ENCODE measurements at places on chromosomes 2 and 18. TPM values are rescaled to one million over a fixed set of nuclear protein-coding genes. Genes with fewer than 3 reads are reported as not detected.

The KIF5C gene
- under 0.01 TPM for total RNA-seq

The FAP gene
- 0.21 TPM for total RNA-seq

The NMS gene
- total RNA-seq: not detected

The EHD3 gene
- 1.7 TPM for total RNA-seq

The SPP2 gene
- not detected for total RNA-seq

The RAMP1 gene
- not detected for total RNA-seq

Measured in pulmonary artery endothelial cell (primary cell).